ENCODE measurements at places on chromosomes 7 and 10.

- DNase-seq = no peak
Measured at GRCh38 chr10:3235996-3236510, 63.5 kb upstream of the PITRM1 start.

- no peak for DNase-seq
Measured at GRCh38 chr7:10355816-10356215, 617.9 kb upstream of the PHF14 start.

DNA sequence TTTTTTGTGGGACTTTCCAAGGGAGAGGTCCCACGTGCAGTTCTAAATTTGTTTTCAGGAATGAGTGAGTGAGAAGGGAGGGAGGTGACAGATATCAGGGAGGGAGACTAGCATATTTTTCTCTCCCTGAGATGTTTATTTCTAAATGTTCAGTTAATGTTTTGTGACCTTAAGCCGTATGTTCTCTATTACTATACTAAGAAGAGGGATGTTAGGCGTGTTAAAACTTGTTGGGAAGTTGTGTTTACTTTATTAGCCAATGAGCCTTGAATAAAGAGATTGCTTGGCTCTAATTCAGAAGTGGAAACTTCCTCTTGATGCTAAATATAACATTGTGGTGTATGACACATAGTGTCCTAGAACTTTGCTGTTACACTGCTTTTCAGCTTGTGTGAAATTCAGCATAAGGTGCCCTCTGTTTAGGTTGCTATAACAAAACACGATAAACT lies 37.3 kb downstream of the DNAH11 start:
- DNase-seq = no peak

DNA sequence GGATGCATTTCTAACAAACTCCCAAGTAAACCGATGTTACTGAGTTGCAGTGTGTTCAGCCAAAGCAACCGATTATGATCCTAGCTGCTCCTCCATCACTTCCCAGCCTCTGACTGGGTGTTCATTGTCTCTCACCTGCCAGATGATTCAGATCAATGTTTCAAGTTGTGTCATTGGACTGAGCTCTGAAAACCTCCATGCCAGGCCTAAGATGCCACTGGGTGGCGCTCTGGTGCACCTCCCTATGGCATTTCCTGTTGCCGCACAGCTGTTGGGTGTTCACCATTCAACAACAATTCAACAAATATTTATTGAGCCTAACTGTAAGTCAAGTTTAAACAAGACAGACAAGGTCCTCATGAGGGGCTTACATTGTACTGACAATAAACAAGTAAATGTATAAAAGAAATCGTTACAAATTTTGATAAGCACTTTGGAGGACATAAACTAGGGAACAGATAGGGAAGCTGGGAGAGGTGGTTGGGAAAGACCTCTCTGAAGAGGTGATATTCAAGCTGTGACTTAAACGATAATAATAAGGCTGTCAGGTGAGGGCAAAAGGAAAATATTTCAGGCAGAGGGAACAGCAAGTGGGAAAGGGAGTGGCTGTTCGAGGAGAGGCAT lies 22.8 kb downstream of the RGR start:
- peak; percentile 18 for DNase-seq

DNA sequence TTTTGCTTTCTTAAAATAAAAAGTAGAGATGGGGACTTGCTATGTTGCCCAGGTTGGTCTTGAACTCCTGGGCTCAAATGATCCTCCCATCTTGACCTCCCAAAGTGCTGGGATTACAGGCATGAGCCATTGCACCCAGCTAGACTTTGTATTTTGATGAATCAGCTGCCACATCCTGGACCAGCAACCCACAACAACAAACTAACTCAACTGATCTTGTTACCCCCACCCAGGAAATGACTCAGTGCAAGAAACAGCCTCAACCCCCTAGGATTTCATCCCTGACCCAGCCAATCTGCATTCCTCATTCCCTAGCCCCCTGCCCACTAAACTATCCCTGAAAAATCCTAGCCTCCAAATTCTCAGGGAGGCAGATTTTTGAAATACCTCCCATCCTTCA lies 123.8 kb downstream of the IPMK start:
- DNase-seq = no peak

GRCh38 chr7:18829858-18830285 lies 287.6 kb downstream of the TWIST1 start:
- peak; percentile 63 for DNase-seq

DNA sequence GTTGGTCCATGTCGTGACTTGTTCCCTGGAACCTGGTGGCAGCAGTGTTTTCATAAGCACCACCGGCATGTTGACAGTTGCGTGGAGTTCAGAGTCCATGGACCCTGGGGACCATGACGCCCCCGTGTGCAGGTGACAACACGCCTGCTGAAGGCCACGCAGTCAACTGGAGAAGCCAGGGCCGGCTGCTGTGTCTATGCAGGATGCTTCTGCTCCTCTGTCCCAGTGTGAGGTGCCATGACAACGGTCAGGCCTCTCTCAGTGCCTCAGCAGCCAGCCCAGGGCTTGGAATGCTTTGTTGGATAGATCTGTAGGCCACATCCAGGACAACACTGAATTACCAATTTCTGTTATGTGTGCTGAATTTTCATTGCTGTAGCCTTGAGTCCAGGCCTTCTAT lies 10.7 kb upstream of the VIPR2 start:
- no peak for DNase-seq

GRCh38 chr7:47405921-47406800 lies 175.8 kb downstream of the TNS3 start:
- DNase-seq = peak; percentile 74

DNA sequence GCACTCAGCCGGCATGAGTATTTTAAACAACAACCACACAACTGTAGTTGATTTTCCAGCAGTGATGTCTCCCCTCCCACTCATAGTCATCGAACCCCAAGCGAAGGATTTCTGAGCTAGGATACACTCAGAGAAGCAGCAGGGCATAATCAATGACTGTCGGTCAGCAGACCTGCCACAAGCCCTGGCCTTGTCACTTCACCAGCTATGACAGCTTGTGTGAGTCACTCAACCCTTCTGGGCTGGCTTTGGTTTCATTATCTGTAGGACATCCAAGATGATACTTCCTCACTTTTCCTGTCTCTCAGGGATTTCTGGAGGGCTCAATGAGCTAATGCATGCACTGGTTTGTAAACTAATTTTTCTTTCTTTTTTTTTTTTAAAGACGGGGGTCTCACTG lies 22.0 kb upstream of the UBE3C start:
- DNase-seq = no peak

GRCh38 chr7:44972562-44972961 lies 6.3 kb downstream of the MYO1G start:
- DNase-seq = no peak

DNA sequence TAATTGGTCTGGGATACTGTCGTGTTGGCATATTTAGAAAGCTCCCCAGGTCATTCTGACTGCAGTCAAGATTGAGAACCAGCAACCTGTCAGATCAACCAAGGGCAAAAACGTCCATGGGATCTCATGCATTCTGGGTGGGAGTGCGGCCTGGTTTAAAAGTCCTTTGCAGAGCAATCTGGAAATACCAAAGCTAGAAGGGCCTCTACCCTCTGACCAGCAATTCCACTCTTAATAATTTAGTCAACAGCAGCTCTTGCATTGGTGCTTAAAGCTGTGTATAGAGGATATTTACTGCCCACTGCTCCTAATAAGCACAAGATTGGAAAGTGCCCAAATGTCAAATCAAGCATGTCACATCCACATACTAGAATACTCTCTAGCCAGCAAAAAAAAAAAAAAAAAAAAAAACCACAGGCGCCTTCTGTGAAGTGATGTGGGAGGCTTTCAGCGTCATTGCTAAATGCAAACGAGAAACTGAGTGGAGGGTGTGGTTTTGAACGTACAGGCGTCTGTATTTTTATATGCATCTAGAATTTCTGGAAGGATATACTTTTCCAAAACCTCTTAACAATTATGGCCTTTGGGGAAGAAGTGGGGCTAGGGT lies 44.8 kb upstream of the HSPA12A start:
- no peak for DNase-seq

- DNase-seq = no peak
Measured at GRCh38 chr7:22872096-22872807, 49.6 kb upstream of the TOMM7 start.

- no peak for DNase-seq
Measured at GRCh38 chr10:101145145-101145544, 14.0 kb downstream of the TLX1 start.

GRCh38 chr7:84982199-84982598 lies 204.7 kb downstream of the SEMA3D start:
- no peak for DNase-seq

- no peak for DNase-seq
Measured at GRCh38 chr7:40969641-40970040, 733.2 kb downstream of the INHBA start.

DNA sequence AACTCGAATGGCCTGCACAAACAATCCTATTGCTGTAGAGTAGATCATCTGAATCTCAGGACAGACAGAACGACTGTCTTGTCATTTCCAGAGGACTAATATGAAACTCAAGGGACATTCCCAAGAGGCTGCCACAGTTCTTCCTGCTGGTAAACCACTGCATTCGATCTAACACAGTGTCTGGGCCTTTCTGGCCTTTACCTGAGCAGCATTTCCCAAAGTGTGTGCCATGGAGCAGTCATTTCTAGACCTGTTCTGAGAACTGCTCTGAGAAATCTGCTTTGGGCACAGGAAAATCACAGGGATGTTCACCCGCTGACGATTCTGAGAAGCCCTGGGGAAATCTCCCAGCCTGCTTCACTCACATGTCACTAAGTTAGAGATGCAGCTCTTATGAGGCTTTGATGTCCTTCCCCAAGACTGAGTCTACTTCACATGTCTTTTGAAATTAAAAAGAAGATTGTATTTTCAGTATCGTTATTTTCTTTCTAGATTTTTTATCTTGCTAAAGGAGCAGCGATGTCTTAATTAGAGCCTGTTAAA lies 18.4 kb downstream of the GPNMB start:
- no peak for DNase-seq

GRCh38 chr10:106612381-106612780 lies 552.1 kb downstream of the SORCS1 start:
- DNase-seq = no peak

DNA sequence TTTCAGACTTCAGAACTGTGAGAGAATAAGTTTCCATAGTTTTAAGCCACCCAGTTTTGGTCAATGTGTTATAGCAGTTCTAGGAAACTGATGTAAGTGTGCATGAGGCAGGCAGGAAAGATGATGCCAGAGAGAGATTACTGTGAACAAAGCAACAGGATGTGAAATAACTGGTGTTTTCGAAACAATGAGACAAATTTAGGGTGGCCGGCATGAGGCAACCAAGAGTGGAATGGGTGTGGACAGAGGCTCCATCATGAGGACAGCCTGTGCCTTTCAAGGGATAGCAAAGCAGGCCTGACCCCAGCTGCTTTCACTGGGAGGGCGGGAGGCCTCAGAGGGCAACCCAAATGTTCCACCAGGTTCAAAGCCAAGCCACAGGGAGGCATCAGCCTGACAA lies 67.3 kb upstream of the UCN3 start:
- DNase-seq = no peak

GRCh38 chr7:84025332-84025927 lies 169.2 kb downstream of the SEMA3A start:
- DNase-seq = peak; percentile 97

DNA sequence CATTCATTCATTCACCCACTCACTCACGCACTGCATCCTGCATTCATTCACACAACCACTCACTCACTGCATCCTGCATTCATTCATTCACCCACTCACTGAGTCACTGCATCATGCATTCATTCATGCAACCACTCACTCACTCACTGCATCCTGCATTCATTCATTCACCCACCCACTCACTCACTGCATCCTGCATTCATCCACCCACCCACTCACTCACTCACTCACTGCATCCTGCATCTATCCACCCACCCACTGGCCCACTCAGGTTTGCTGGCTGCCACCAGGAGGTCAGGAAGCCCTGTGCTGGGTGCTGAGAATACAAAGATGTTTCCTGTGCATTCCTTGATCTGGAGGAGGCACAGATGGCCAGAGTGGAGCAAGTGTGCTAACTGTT lies 2.3 kb upstream of the SNX8 start:
- DNase-seq = no peak

DNA sequence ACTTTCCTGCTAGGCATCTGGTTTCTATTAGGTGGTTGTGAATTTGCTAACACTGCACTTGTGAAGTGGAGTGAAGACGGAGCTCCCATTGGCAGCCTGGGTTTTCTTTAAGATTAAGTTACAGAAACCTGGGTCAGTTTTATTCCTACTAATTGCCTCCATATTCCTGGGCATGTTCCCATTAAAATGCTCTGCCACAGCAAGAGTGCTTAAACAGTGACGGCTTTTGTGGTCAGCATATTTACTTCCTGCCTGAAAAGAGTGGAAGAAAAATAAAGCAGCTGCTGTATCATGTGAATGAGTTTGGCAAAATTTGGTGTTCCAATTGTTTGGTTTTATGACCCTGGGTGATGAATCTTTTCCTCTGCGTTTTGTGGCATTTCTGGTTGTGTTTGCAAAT lies 96.9 kb upstream of the PLXDC2 start:
- no peak for DNase-seq

GRCh38 chr7:103124429-103124979 lies 24.4 kb downstream of the NAPEPLD start:
- DNase-seq = no peak

GRCh38 chr7:122682815-122683550 lies 15.9 kb downstream of the RNF133 start:
- no peak for DNase-seq

DNA sequence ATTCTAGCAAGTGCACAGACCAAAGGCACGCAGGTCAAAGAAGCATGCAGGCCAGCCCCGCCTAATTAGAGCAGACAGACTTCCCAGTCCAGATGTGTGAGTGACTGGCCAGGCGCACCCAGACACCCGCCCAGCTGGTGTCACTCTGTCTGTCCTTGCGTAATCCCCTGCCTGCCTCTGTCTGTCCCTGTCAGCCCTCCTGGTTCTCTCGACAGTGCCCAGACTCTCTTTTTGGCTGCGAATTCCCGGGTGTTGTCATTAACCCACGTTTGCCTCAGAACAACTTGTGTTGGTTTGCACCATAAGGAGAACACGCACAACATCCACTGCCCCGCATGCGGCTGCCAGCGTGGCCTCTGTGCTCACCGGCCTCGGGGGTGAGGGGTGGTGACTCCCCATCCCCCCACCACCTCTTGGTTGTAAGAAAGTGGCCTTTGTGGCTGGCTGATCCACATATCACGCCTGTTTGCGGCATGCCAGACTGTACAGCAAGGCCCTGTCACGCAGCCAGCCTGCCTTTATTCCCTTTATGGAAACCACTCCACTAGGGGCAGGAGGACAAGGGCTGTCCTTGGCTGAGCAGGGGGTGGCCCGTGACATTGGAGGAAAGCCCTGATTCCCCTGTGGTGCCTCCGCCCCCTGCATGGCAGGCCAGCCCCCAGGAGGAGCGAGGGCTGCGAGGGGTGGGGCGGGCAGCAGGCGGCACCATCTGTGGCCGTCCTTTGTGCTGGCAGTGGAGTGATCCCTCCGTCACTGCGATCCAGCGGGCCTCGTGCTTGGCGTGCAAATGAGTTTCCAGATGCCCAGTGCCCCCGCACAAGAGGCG lies 72.8 kb upstream of the PPIF start:
- DNase-seq = no peak
